Retinal pigment epithelial cell (primary cell): ENCODE measurements at places on chromosomes 16 and 17.

GRCh38 chr16:27978876-27979275, 84.6 kb downstream of the GSG1L start:
- DNase-seq: no peak

- no peak for DNase-seq
These were observed 2.8 kb upstream of the CACNG1 start for GRCh38 chr17:67041531-67041930.

GRCh38 chr17:34721326-34721725, 141.9 kb downstream of the TMEM132E start:
- peak; percentile 64 for DNase-seq

DNA sequence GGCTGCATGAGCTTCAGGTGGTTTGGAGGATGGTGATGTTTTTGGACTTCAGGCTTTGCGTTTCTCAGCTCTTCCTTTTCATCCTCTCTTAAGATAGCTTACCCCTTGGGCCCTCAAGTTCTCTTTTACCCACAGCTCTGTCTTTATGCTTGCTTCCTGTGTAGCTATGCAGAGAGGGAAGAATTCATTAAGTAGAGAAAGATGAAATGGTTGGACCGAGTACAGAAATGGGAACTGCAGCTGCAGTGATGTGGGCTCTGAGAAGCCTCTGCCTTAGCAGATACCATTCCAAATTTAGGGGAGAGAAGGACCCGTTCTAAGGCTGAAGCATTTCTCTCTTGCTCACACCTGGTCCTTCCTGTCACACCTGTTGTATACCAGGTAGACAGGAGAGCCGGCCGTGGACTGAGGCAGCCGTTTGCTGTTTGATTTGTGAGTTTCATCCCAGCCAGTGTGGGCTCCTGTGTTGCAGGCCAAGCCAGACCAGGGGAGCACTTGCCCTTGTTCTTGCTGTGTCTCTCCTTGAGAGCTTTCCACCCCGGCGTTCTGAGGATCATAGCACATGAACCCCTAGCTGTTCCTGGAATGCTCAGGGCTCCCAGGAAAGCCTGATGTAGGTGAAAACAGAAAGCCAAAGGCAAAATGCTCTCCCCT, 392.7 kb downstream of the CPPED1 start:
- DNase-seq: no peak

- DNase-seq: no peak
These were observed 27.1 kb upstream of the JPH3 start for GRCh38 chr16:87575027-87575804.

GRCh38 chr17:79979816-79980215, 55.9 kb downstream of the TBC1D16 start:
- DNase-seq: no peak

DNA sequence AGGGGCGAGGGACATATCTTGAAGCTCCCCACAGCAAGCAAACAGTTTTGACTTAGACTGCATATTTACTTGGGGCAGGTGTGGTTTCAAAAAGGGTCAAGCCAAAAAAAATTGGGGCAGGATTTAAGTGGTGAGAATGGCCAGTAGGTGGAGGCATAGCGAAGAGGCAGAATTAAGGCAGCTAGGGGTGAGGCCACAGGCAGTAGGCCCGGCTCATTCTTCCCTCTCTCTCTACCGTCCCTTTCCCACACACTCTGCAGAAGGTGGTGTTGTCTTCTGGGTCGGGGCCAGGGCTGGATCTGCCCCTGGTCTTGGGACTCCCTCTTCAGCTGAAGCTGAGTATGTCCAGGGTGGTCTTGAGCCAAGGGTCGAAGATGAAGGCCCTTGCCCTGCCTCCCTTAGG, 2.6 kb downstream of the SHBG start:
- DNase-seq: no peak

GRCh38 chr16:62899737-62900136, 863.5 kb upstream of the CDH8 start:
- no peak for DNase-seq

GRCh38 chr17:47663912-47664623, 14.3 kb downstream of the KPNB1 start:
- DNase-seq: no peak

- DNase-seq: no peak
These were observed 38.6 kb downstream of the NEUROD2 start for GRCh38 chr17:39569126-39569525.

- no peak for DNase-seq
These were observed 9.4 kb downstream of the CTRL start for GRCh38 chr16:67922221-67922620.

DNA sequence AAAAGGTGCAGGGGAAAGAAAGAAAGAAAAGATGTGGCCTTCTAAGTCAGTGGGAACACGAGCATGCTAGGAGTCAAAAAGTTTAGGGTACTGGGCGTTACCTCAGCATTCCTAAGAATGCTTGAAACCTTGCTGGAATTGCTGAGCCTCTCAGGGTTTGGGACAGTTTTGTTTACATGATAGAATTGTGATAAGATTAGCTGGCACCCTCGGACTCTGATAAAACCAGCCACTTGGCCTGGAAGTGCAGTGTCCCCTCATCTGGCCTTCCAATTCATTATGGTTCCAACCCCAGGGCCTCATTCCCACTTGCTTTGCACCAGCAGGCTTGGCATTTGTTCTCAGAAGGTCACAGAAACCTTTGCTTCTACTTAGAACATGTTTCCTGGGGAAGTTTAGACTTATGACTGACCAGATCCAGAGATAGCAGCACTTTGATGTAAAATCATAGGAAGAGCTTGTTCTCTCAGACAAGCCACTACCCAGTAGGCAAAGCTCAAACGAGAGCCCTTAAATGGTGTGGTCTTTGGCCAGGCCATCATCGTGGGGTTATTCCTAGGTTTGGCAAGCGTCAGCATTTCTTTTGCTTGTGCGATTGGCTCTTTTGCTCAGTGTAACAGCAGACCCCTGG, 8.0 kb downstream of the SGF29 start:
- no peak for DNase-seq

DNA sequence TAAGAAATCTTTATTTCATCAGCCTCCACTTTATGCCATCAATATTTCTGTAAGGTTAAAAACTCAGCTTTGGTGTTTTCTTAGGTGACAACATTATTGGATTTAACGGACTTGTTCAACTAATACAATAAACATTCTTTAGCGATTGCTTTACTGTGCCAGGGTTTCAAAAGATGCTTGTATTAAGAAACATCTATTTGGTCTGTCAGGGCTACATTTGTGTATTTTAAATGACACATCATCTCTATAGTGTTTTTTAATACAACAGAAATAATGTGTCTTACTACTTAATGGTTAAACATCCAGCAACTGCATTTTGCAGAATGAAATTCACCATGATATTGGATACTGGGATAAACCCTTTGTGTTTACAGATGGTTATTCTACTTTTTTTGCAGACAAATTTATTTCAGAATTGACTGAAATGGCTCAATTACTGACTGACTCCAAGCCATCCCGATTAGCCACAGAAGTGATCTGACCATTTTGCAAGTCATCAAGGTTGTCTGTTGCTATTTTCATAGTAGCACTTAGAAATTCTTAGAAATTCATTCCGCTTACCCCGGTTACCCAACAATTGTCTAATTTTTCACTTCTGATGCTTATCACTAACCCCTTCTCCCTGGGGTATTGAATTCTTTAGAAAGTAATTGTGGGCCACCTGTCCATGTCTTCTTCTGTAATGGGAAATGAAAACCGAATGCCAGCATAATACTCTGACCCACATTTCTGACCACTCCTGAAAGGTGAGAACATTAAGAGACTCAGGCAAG, 63.7 kb downstream of the HS3ST3A1 start:
- no peak for DNase-seq
